ENCODE measurements at places on chromosomes 2 and 18.

DNA sequence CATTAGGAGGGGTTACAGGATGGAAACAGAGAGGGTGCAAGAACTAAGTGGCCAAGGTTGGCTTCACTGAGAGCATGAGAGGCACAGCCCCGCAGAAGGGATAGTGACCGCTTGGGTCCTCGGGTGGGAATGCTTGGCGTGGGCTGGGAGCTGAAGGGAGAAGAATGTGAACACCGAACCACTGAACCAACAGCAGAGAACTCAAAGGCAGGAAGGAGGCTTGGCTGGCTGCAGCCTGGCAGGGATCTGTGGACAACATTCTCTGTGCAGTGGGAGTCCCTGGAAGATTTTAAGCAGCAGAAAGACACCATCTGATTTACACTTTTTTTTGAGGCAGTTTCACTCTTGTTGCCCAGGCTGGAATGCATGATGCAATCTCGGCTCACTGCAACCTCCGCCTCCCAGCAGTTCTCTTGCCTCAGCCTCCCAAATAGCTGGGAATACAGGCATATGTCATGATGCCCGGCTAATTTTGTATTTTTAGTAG, 33.9 kb downstream of the SOWAHC start:
- no peak for DNase-seq

- no peak for DNase-seq
Observed at GRCh38 chr2:45316576-45317338, 294.3 kb downstream of the SRBD1 start.

- DNase-seq = no peak
Observed at GRCh38 chr18:54958704-54959625, at the start of gene CCDC68. TSS of gene CCDC68 (minus strand) at chr18:54959461. CDS start at chr18:54942791, 16,670 bp downstream.

DNA sequence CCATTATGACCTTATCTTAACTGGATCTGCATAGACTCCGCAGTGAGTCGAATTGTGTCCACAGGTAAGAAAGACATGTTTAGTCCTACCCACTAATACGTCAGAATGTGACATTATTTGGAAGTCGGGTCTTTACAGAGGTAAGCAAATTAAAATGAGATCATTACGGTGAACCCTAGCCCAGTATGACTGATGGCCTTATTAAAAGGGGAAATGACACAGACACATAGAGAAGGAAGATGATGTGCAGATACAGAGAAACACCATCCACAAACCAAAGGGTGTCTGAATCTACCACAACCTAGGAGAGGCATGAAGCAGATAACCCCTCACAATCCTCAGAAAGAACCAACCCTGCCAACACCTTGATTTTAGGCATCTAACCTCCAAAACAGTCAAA, 135.6 kb downstream of the GALNT1 start:
- no peak for DNase-seq

GRCh38 chr2:225616372-225616771, 216.9 kb downstream of the NYAP2 start:
- no peak for DNase-seq

DNA sequence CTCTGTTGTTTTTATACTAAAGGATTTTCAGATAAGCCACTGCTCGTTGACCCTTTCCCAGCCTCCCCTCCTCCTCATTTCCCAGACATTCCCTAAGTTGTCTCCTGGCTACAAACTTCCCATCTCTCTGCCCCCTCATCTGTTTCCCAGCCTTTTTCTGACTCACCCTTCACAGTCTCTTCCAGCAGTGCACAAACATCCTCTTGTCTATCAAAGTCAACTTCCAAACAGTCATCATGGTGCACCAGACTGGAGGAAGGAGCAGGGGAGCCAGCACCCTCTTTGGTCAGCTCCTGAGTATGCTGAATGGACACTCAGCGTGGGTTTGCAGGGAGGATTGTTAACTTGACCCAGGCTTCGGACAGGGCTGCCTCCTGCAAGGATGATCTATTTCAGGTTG, 26.6 kb upstream of the SPRED2 start:
- DNase-seq = no peak

GRCh38 chr18:7982216-7982615, 415.1 kb downstream of the PTPRM start:
- DNase-seq = no peak

DNA sequence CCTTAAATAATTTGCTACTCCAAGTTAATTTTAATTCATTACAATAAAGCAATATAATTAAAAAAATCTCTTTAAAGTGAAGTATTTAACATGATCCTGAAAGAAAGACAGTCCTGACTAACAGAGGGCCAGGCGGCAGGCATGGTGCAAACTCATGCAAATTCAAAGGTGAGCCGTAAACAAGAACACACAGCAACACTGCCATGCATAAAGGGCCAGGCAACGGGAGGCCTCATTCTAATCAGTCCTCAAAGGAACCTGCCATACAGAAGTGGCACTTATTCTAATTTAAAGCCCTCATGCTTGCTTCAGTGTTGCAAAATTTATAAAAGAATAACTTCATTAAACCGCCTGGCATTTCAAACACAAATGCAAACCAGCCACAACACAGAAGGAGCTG, 277.0 kb downstream of the ZNF521 start:
- DNase-seq = no peak

GRCh38 chr18:293536-293935, 25.7 kb upstream of the THOC1 start:
- DNase-seq = no peak

GRCh38 chr2:47201224-47201623, 46.1 kb upstream of the STPG4 start:
- DNase-seq = no peak

DNA sequence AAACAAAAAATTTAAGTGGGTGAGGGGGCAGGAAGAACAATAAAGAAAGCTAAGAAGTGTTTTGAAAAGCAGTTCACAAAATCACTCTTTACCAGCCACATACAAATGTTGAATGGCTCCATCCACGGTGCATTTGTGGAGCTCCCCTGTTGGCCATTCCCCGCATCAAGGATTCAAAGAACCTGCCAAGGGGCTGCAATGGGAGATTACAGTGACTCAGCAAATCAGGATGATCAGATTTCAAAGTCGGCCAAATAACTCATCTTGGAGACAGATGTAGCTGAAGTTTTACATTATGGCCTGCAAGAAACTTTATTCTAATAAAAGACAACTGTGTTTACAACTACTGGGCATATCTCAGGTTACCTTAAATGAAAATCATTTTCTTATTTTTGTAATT, 26.9 kb downstream of the COL4A3 start:
- no peak for DNase-seq

GRCh38 chr2:237652854-237653253, 25.5 kb downstream of the LRRFIP1 start:
- no peak for DNase-seq

GRCh38 chr2:120300385-120300784, 45.6 kb upstream of the INHBB start:
- no peak for DNase-seq

DNA sequence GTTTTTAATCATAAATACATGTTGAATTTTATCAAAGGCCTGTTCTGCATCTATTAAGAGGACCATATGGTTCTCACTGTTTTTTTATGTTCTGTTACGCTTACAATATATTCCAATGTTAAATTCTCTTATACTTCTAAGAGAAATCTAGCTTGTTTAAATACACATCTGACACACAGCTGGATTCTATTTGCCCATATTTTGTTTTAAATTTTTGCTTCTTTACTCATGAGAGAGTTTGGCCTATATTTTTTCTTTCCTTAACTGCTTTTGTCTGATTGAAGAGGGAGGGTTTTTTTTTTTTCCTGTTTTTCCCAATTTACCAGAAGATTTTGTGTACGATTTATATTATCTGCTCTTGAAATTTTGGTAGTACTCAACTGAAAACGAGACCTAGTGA, 34.9 kb downstream of the RNF144A start:
- DNase-seq = no peak

- DNase-seq = no peak
Observed at GRCh38 chr18:24474406-24474805, 14.0 kb downstream of the HRH4 start.

- DNase-seq = no peak
Observed at GRCh38 chr2:187942876-187943275, 348.8 kb upstream of the GULP1 start.

- no peak for DNase-seq
Observed at GRCh38 chr2:143692162-143692561, 562.9 kb downstream of the ARHGAP15 start.

DNA sequence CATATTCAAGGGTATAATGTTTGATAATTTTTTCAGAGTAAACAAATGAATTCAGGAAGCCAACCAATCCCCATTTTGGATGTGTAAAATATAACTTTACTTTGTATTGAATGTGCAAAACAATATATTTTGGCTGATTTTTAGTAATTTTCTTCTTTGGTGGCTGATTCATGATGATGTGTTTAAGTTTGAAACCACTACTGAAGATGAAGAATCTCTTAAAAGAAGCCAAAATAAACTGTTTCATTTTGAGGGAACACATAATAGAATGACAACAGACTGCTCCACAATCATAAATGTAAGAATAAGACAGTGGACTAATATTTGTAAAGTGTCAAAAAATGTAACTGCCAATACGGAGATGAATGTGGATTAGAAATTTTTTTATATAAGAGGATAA, 52.5 kb upstream of the TRIM43 start:
- no peak for DNase-seq

DNA sequence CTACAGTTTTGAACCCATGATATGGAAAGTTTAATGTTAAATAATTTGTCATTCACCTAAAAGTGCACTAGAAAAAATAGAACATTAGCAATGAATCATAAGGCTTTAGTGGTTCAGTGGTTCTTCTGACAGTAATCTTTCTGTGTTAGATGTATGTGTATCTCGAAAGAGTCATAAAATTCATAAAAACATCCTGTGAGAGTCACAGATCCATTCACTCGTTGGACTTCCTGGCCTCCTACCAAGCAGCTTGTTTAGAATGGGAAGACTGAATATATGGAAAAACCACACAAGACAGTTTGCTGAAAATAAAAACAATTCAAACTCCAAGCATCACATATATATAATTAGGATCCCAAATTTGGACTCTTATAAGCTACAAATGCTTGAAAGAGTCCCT, 34.8 kb downstream of the ADNP2 start:
- no peak for DNase-seq

GRCh38 chr2:173407646-173408045, 53.0 kb downstream of the CDCA7 start:
- no peak for DNase-seq

GRCh38 chr2:65508225-65508624, 75.8 kb upstream of the SPRED2 start:
- no peak for DNase-seq

DNA sequence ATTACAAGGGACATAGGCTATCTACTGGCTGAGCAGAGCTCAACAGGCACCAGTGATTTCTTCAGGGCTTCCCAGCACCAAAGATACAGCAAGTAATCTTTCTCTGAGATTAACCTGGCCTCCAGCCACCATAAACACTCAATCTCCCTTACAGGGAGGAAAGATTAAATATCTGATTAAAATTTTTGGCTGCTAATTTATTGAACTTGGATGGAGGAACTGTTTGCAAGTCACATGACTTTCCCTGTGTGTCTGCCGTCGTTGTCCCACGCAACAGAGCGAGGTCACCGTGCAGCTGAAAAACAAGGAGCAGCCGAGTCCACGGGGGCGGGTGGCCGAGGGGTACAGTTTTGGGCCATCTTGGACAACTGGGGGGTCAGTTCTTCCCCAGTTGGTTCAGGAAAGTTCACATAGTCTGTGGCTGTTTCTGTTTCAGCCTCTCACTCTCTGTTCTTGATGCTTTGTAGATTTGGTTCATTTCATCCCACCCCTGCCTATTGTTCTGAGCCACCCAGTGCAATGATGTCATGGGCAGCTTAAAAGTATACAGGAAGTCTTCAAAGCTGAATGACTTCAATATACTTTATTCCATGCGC, 186.8 kb upstream of the CTAGE1 start:
- no peak for DNase-seq

GRCh38 chr2:15630978-15631719, 39.5 kb downstream of the DDX1 start:
- DNase-seq = no peak

DNA sequence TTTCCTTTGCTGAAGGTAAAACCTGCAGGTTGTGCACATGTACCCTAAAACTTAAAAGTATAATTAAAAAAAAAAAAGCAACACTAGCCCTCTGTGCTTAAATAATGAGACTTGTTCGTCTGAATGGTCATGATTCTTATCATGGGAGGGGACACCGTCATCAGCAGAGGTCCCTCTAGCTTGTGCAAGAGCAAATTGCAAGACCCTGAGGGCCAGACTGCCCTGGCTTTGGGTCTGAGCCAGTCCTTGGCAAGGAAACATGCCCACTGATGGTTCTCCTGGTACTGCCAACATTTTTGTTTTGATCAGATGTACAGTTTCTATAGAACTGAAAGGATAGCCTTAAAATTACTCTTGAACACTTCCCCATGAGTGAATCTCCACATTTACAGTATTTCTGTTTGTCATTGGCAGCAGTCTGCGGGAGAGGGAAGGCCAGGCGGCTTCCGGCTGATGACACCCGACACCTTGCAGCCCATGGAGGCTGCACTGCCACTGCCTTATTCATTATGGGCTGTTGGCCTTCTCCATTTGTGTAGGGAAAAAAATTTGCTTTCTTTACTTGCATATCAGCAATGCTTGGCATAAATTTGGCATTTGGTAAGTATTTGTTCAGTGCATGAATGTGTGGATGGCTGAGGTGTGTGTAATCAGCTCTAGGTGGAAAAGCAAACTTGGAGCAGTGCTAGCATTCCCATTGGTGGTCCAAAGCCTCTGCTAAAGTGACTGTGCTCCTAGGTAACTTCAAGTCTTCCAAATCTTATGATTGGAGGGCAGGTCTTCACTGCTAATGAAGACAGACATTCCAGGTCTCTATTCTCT, 161.6 kb upstream of the ALKAL2 start:
- no peak for DNase-seq

- DNase-seq = no peak
Observed at GRCh38 chr2:231621051-231621879, 28.6 kb downstream of the TEX44 start.

DNA sequence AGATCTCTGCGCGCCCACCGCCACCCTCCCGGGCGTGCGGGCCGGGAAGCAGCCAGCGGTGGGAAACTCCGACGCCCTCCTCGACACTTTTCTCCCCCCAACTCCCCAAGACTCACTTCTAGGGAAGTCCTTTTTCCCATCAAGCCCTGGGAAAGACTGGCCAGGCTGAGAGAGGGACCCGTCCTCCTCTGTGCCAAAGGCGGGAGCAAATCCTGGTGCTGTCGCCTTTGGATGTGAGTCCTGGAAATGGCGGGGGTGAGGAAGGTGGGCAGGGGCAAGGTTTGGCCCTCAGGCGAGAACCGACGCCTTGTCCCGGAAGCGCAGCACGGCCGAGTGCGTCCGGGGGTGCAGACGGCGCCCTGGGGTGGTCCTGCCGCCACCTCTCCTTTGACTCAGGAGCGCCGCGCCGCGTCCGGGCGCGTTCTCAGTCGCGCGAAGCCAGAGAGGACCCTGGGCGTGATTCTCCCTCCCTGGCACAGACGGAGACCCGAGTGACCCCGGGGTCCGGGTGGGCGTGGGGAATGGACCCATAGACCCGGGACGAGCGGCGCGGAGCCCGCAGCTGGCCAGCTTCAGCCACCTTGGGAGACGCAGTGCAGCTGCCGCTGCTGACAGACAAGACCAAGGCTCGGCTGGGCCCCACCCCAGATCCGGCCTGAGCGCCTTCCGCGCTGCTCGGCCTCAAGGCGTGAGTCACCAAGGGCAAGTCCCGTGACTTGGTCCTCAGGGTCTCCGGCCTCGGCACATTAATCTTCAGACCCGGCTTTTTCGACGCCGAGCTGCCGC, 3.5 kb upstream of the LBX2 start:
- DNase-seq = no peak

GRCh38 chr2:24454294-24454693, 36.8 kb upstream of the NCOA1 start:
- DNase-seq = no peak
